Stimulated activated CD8-positive, alpha-beta memory T cell treated with anti-CD3 and anti-CD28 coated beads, Interleukin-4, amount 100 ng/mL, for 1 hour (primary cell): ENCODE measurements at places on chromosomes 5 and 9.

DNA sequence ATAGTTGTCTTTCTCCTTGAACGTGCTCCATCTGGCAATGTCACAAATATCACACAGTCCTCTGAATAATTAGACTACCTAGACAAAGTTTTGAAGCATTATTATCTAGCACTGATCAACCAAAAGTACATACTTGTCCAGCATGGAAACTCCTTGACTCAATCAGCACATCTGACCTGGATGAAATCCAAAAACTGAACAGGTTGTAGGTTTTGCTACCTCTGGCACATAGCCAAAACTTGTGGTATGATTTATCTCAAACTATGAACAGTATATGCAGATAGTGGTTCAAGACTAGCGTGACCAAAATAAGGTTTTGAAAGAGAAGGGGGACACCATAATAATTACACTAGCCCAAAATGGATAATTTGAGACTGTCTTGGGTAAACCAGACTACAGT is 158.1 kb downstream of the ARRDC3 start:
- DNase-seq: no peak

- DNase-seq: no peak
Measured at GRCh38 chr9:34400686-34401602, 24.2 kb upstream of the MYORG start.

- DNase-seq: no peak
Measured at GRCh38 chr9:31321686-31322085, 1062.8 kb upstream of the ACO1 start.

- no peak for DNase-seq
Measured at GRCh38 chr9:70856411-70856810, 265.0 kb downstream of the TRPM3 start.

DNA sequence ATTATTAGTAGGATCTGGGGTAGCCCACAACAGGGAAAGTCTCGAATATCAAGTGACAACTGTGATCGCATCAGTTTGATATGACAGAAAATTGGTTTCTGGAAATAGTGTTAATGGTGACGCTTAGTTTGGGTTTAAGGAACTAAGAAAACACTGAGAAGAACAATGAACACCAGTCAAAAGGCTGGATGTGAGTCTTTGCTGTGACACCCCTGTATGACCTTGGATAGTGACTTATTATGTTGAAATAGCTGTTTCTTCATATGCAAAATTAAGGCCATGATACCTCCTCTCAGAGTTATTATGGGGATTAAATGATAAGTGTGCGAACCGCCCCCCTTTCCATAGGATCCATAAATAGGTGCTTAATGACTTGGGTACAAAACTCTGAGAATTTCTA is 926 bp downstream of the DNAJC25 start:
- no peak for DNase-seq

- no peak for DNase-seq
Measured at GRCh38 chr9:87973122-87973521, 1.2 kb downstream of the CDK20 start.

DNA sequence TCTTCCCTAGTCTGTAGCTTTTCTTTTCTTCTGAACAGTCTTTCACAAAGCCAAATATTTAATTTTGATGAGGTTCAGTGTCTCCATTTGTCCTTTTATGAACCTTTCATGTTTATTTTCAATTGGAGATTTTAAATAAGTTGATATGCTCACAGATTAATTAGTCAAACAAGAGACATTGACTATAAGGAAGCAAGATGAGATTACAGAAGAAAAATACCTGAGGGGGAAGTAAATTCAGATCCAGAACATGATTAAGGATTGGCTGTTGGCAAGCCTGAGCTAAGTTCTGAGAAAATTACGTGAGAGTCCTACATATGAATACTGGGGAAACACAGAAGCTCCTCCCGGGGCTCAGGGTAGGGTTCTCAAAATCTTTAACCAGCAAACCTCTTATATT is 1039.8 kb upstream of the SEMA6A start:
- no peak for DNase-seq

DNA sequence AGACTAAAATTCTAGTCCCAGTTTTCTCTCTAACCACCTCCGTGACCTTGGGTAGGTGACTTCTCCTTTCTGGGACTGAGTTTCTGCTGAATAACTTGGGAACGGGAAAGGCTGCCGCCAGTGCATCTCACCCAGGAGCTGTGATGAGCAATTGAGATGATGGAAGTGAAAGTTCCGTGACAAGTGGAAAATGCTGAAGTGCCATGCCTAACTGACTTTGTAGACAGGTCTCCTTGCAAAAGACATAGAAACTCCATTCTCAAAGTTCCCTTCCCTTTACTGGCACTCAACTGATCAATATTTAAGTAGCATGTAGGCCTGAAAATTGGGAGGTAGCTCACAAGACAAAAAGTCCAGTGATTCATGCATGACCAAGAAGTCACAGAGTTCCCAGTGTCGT is 6.3 kb upstream of the ADAM19 start:
- DNase-seq: no peak

- DNase-seq: no peak
Measured at GRCh38 chr5:57176350-57176857, 2.5 kb downstream of the GPBP1 start.

DNA sequence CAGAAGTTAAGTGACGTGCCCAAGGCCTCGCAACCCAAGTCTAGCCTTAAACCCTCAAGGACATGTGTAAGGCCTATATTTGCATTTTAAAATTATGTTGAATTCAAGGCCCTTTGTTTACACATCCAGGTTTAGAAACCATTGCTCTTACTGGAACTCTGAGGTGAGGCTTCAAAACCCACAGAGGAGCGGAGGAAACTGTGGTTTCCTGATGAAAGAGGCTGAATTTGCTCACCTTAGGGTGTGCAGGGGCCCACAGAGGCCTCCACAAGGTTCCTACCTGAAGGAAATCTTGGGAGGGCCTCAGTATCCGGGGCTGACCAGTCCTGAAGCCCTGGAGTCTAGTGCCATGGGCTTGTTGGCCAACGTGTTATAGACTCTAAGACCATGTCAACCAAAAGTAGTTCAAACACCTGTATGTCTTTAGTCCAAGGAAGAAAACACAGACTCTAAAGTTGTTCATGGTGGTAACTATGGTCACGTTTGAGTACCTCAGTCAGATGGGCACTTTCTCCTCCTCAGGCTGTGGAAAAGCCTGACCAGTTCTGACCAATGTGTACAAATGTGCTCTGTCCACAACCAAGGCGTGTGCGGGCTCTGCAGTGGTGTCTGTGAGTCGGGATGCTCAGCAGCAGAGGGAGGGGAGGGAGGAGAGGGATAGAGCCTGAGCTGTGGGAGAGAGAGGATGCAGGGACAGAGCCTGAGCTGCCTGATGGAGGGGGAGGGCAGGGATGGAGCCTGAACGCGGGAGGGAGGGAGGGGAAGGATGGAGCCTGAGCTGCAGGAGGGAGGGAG is 124.6 kb upstream of the ERCC6L2 start:
- DNase-seq: no peak

DNA sequence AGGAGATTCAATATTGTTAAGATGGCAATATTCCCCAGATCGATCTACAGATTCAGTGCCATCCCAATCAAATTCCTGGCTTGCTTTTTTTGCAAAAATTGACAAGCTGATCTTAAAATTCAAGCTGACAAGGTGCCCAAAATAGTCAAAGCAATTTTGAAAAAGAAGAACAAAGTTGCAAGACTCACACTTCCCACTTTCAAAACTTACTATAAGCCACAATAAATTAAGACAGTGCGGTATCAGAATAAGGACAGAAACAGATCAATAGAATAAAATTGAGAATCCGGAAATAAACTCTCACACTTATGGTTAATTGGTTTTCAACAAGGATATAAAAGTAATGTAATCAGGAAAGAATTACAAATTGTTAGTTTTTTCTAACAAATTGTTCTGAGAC is 97.1 kb downstream of the NRG2 start:
- DNase-seq: no peak
